ENCODE measurements at places on chromosomes 12 and 14.

DNA sequence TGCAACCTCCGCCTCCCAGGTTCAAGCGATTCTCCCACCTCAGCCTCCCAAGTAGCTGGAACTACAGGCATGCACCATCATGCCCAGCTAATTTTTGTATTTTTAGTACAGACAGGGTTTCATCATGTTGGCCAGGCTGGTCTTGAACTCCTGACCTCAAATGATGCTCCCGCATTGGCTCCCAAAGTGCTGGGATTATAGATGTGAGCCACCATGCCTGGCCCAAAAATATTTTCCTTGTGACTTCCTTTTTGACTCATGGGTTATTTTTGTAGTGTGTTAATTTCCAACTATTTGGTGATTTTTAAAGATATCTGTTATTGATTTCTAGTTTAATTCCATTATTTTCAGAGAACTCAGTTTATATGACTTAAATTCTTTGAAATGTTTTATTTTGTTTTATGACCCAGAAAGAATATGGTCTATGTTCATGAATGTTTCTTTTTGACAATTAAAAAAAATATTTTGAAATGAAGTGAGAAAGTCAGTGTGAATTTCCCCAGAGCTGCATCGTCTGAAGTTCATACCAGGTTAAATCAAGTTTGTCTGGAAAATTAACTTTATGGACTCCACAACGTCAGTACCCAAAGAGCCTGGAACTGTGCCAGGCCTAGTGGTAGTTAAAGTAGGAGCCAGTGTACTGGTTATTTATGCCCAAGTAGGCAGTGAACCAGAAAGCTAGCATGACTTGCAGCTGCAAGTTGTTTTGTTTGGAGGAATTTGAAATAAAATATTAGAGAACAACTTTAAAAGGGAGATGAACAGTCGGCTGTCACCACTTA lies 2.8 kb upstream of the CDKL1 start:
- DNase-seq: peak; percentile 31

DNA sequence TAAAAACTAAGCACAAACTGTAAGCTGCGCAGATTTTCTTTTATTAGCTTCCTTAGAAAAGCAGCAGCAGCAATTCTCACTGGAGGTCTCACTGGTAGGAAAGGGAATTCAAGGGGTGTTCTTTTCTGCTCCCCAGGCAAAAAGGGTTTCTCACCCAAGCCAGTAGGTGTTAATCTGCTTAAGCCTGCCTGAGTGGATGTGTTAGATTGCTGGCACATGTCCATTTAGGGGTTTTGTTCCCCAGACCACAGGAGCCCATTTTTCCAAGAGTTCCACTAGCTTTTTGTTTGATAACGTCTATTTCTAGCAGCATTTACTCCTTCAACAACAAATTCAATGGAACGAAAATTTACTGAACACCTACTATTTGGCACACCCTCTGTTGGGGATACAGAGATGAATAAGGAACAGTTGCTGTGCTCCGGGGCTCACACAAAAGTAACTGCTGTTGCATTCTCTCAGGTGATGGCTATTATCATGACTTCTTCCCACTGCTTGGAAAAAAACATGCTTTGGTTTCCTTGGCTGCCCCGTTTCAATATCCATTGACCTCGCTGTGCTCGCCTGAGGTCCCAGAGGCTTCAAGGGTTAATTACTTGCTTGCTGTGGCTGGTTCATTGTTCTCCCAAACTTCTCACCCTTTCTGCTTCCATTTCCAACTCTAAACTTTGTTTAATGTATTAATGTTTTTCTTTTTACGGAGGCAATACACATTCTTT lies 31.1 kb upstream of the RIC8B start:
- no peak for DNase-seq

GRCh38 chr14:104114421-104115130 lies 23.8 kb upstream of the KIF26A start:
- DNase-seq: no peak

DNA sequence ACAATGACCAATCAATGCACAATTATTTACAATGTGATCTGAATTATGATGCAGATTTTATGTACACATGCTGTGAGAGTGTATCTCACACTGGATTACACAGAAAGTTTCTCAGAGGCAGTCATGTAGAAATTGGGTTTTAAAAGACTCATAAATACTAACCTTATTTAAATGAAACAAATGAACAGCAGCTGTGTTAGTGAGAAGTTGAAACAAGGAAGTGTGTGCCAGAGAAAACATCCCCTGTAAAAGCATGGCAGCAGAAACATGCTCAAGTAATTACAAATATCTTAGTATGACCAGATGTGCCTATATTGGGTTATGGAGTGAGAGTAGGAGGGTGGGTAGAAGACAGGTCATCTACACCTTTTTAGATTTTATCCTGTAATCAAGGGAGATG lies 723.7 kb downstream of the C12orf50 start:
- no peak for DNase-seq

- DNase-seq: peak; percentile 46
Measured at GRCh38 chr12:50282721-50283228, 545 bp downstream of the LIMA1 start.

DNA sequence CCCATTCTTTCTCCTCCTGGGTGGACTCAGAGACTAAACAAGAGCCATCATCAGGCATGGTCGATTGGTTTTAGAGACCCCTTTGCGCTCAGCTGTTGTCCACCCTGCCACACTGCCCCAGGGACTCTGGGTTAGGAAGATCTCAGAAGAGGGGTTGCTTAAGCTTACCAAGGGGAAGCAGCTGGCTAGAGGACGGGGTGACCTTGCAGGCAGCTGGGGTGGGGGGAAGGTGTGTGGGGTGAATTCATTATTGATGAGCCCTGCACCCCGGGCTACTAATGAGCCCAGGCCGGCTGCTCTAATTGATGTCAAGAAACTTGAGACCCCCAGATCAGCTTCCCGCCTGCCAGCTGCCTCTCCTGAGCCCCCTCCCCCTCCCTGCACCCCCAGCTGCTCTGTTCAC lies 8.7 kb upstream of the ZNF385A start:
- no peak for DNase-seq

- no peak for DNase-seq
Measured at GRCh38 chr12:101884174-101884573, 6.8 kb downstream of the DRAM1 start.

GRCh38 chr14:98926146-98926545 lies 345.9 kb downstream of the BCL11B start:
- no peak for DNase-seq

DNA sequence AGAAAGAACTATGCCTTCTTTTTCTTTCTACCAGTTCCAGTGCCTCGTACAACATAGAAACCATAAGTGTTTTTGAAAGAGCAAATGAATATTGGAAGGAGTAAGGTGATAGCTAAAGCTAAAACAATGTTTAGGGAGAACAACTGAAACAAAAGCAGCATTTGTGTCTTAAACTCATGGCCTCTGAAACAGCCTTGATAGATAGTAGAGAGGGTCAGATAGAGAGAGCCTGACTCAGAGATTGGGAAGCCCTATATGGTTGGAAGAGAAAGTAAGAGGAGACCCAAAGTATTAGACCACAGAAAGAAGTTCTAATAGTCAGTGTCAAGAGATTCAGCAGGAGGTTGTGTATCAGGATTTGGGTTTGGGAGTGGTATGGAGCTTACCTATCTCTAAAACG lies 79.6 kb upstream of the IFNG-AS1 start:
- no peak for DNase-seq

GRCh38 chr12:106174876-106175275 lies 36.1 kb upstream of the NUAK1 start:
- DNase-seq: no peak

DNA sequence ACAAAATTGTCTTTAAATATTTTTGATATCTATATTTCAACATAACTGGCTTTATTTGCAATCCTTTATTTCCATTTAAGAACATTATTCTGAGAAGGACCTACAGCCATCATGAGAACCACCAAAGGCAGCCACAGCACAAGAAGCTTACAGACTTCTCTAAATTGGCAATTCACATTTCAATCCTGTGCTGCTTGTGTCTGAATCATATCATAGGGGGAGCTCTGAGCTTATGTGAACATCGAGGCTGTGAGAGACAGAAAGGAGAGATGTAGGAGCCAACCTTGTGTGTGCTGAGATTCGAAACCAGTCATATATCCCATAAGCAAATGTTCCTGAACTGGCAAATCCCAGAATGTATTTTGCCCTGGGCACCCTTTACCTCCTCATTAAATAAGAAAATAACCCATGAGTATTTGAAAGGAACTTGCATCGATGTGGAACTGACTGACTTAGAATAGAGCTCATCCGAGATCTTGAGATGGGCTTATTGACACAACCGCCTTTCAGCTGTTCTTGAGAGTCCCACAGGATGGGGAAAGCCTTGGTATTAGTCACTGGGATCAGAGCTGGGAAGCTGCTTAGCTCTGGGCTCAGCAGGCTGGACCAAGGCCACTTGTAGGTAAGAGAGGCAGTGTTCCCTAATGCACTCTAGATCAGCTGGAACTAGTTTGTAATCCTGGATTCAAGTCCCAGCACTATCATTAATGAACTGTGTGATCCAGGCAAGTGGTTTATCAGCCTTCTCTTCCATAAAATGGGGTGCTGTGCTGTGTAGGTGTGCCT lies 329.8 kb downstream of the CACNA1C start:
- no peak for DNase-seq

- no peak for DNase-seq
Measured at GRCh38 chr14:48536318-48536717, 860.9 kb upstream of the MDGA2 start.

GRCh38 chr12:39959031-39959430 lies 146.8 kb downstream of the SLC2A13 start:
- DNase-seq: no peak

DNA sequence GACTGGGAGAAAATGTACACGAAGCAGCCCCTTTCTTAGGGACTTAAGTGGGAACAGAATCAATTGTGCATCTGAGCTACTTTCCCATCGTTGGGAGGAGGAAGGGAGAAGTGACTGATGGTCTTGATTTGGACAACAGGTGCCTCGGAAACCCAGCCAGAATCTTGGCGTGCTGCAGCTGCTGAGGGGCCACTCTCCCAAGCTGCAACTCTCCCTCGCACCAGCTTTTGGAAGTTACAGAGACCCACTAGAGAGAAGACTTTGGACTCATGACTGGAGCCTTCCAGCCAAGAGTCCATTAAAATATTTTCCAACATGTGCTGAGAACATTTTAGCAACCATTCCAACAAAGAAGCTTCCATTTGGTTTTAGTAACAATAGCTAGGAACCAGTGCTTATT lies 52.3 kb downstream of the GNS start:
- DNase-seq: no peak

GRCh38 chr12:23950775-23951451 lies 1.4 kb upstream of the SOX5 start:
- no peak for DNase-seq

DNA sequence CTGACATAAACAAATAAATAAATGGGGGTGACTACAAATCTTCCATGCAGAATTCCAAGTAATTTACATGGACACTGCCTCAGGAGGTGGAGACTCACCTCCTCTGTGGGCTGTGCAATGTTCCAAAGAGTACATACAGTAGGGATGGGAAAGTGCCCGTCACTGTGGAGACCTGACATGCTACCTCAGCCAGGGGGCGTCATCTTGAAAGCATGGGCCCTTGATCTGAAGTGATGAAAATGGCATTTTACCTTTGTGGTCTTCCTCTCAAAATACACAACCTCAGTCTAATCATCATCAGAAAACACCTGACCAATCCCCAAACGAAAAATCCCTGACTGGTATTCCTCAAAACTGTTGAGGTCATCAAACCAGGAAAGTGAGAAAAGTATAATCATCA lies 48.4 kb downstream of the ANAPC7 start:
- peak; percentile 27 for DNase-seq

DNA sequence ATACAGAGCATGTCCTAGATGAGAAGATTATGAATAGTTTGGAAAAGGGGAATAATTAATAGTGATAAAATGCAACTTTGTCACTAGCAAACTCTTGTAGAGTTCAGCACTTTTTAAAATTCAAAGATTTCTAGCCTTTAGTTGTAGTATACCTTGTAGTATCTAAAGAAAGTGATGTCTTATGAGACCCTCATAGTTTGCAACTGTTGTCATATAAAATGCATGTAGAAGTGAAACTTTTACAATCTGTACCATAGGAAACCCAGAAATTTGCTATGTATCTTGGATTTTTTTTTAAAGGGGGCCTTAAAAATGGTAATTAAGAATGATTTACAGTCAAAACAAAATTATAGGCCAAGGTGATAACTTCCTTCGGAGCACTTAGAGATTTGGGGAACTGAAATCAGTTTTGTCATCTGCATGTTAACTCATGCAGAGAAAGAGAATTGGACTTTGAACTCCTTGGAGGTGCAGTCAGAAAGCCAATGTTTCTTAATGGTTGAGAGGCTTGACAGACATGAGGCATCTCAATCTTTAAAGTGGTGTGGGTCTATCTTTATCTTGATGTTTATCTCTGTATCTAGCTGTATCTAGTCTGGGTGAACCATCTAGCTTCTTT lies 1.3 kb downstream of the LRRK2 start:
- no peak for DNase-seq

GRCh38 chr12:59761542-59761941 lies 165.7 kb downstream of the SLC16A7 start:
- DNase-seq: no peak

DNA sequence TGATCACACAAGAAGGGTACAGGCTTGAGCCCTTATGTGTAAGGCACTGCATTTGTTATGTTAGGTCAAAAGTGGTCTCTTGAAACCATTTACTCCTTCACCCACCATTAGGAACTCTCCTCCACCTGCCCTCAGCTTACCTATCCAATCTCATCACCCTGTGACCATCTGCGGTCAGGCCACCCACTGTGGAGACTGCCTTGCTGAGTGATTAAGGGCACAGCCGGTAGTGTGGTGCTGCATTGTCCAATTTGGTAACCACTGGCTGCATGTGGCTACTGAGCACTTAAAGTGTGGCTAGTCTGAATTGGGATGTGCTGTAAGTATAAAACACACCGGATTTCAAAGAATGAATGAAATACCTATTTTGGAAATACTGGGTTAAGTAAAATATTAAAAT lies 177.1 kb upstream of the PARP11 start:
- no peak for DNase-seq

All from AG08395 (cell line).